ENCODE measurements at places on chromosomes 1 and 21.

- DNase-seq: no peak
Observed at GRCh38 chr21:45224189-45224938, 63.3 kb downstream of the POFUT2 start.

- DNase-seq: no peak
Observed at GRCh38 chr1:234718496-234719453, 108.8 kb upstream of the IRF2BP2 start.

- DNase-seq: no peak
Observed at GRCh38 chr1:26016953-26017545, 4.5 kb upstream of the EXTL1 start.

GRCh38 chr1:228013131-228013934, 6.5 kb downstream of the WNT3A start:
- DNase-seq: no peak

GRCh38 chr1:220827445-220828178, 40.9 kb downstream of the MTARC1 start:
- no peak for DNase-seq

GRCh38 chr1:198492872-198493271, 47.6 kb downstream of the ATP6V1G3 start:
- DNase-seq: peak; percentile 83

DNA sequence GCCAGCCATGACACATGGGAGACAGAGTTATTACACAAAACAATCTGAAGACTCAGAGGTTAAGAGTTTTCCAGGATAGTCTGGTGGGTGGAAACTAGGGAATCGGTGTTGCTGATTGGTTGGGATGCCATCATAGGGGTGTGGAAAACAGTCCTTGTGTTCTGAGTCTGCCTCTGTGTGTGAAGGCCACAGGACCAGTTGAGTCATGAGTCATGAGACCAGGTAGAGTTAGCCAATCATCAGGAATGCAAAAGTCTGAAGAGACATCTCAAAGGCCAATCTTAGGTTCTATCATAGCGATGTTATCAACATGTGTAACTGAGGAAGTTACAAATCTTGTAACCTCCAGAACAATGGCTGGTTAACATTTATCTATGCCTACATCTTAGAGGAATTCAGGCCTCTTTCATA, 49.7 kb upstream of the NEK7 start:
- no peak for DNase-seq

GRCh38 chr1:7425229-7425628, 345.9 kb upstream of the VAMP3 start:
- no peak for DNase-seq

DNA sequence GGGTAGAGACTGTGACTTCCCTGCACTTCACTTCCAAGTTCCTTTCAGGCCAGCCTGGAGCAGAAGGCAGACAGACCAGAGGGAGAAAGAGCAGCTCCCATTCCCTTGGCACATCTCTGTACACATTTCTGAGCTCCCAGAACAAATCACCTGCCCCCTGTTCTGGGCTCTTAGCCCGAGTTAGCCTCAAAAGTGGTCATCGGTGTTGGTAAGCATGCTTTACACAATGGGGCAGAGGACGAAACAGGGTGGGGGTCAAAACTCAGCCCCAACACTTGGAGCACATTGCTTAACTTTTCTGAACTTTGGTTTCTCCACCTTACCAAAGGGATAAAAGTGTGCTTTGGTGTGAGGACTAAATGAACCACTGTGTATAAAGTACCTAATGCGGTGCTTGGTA, 98.7 kb downstream of the DAB1 start:
- DNase-seq: no peak

- no peak for DNase-seq
Observed at GRCh38 chr1:45275054-45275453, 51.6 kb upstream of the HPDL start.

- DNase-seq: peak; percentile 95
Observed at GRCh38 chr1:77536813-77537212, 145.6 kb downstream of the ZZZ3 start.

DNA sequence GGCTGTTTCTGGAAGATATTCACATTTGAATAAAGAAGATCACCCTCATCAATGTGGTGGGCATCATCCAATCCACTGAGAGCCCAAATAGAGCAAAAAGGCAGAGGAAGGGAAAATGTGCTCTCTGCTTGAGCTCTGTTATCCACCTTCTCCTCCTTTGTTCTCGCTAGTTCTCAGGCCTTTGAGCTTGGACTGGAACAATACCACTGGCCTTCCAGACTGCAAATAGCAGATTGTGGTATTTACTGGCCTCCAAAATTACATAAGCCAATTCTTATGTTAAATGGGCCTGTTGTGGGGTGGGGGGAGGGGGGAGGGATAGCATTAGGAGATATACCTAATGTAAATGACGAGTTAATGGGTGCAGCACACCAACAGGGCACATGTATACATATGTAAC, 219.3 kb downstream of the C1orf94 start:
- DNase-seq: no peak

GRCh38 chr1:62194651-62195544, at the start of gene L1TD1:
TSS of gene L1TD1 (plus strand) at chr1:62194849. CDS start at chr1:62206629, 11,780 bp downstream.
- DNase-seq: no peak

GRCh38 chr21:38639571-38640354, 141.5 kb upstream of the ERG start:
- no peak for DNase-seq

DNA sequence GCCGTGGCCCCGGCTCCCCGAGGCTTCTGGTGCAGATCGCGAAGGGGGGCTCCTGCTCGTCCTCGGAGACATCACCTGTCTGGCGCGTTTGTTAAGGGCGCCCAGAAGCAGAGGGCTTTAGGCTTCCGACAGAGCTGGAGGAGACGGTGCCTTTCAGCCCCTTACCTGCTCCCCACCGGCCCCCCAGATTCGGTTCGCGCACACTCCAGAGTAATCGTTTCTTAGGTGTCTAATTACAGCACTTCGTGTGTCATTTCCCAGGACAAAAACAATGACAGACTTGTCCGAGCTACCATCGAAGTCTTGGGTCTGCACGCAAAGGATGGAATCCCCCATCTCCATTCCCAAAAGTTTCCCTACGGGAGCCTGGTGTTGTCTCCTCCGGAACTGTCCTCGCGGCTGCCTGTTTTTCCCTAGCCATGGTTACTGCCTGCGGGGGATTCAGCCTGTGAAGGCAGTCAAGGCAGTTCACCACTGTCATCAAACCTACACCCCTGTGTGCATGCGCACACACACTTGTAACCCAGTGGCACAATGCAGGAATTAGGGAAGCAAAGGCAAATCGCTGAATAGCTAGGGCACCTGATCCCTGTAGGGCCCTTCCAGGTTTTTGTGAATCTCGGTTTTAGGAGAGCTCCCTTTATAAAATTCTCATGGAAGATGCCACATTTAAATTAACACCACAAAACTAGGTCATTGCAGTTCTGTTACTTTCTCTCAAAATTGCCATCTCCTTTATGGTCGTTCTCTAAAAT, 738 bp upstream of the CDC42BPA start:
- peak; percentile 39 for DNase-seq

DNA sequence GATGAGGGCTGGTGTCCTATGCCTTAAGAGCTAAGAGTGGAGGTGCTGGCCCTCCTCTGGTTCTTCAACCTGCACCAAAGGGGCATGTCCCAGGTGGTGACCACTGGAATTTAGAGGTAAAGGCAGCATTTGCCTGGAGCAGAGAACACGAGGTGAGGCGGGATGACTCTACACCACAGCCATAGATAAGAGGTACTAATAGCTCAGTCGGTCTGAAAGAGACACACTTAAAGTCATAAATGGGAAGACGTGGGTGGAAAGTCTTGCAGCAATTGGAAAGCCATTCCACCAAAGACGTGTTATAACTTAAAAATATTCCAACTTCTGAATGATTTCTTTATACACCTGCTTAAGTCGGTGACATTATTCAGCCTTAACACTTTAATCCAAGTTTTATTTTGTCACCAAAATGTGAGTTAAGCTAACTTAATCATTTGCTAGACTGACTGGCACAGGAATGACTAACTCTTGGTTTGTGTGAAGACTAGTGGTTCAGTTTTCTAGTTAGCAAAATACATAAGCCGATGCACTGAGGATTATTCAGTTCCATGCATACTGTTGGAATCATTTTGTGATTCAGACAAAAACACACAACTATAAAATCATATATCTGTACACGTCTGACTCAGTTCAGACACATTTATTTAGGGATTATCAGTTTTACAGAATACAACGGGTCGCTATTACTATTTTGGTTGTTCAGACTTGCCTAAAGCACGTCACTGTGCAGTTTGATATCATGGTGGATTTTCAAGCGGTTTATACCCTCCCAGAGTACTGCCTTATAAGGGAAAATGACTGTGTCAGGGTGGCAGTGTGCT, 4.6 kb upstream of the ETS2 start:
- no peak for DNase-seq

DNA sequence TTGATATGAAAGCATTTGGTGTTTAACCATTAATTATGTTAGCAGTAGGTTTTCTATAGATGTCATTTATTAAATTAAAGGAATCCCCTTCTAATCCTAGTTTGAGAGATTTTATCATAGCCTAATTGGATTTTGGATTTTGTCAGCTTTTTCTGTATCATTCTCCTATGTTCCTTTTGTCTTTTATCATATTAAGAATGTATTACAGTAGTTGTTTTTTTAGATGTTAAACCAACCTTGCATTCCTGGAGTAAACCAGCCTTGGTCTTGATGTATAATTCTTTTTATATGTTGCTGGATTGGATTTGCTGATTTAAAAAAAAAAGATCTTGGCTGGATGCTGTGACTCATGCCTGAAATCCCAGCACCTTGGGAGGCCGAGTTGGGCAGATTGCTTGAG, 5.6 kb downstream of the SETDB1 start:
- peak; percentile 42 for DNase-seq

DNA sequence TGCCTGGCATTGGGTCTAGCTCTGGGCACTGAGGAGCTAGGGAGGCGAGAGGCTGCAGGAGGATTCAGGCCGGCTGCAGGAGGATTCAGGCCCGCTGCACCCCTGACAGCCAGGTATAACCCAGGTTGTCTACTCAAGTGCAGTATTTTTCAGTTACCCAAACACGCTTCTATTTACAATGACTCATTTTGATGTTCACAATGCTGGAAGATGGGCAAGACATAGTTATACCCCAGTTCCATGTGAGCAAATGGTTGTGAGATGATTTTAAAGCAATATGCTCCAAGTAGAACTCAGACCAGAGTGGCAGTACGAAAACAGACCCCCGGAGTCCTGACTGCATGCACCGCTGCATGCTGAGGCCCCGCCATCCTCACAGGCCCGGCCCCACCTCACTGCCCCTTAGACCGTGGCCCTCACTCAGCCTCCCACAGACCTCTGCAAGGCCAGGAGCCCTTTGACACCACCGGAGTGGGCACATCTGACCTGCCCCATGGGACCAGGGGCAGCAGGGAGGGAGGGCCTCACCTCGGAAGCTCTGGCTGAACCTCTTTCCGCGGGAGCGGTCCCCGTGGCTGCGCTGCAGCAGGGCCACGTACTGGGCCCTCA, 553 bp downstream of the LEFTY1 start:
- no peak for DNase-seq
